ENCODE measurements at places on chromosomes 5 and 9.

DNA sequence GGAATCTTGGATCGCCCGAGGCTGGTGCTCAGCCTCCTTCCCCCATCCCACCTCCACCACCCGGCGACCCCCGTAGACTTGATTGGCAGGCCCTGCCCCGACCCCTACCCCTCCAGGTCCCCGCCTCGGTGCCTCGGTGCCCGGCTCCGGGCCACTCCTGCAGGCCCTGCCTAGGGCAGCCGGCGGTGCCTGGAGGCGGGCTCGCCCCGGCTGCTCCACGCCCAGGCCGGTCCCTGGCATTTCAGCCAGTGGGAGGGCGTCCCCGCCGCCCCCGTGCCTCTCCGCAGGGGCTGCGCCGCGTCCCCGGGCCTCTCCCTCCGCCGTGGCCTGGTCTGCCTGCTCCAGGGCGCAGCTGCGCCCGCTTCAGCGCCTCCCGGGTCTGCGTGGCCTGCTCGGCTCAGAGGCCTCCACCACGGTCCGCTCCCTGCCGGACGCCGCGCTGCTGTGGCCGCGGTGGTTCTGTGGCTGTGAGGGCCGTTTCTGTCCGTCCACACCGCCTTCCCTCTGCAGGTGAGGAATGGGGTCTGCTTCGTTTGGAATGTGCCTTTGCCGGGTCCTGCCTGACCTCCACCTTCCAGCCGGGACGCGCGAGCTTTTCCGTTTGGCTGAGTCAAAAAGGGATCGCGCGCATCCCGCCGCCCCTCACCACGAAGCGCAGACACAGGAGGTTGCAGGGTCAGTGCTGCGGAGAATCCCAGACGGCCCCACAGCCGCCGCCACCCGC is 48.3 kb upstream of the IRX4 start:
- DNase-seq: no peak

GRCh38 chr5:90344689-90345088 is 64.9 kb downstream of the CETN3 start:
- no peak for DNase-seq

DNA sequence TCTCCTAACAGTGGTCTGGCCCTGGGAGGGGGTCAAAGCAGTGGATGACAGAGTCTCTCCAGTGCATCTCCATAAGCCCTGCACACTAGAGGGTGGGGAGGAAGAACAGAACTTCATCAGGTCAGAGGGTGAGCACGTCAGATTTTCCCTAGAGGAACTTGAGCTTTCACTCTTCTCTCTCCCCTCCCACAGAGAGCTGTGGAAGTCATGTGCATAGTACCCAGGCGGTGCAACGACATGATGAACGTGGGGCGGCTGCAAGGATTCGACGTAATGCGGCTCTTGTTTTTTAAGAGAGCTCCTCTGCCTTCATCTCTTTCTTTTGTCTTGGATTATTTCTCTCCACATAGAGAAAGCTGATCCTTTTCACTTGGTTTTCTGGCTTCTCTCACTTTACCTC is 100.2 kb upstream of the OTULINL start:
- no peak for DNase-seq

DNA sequence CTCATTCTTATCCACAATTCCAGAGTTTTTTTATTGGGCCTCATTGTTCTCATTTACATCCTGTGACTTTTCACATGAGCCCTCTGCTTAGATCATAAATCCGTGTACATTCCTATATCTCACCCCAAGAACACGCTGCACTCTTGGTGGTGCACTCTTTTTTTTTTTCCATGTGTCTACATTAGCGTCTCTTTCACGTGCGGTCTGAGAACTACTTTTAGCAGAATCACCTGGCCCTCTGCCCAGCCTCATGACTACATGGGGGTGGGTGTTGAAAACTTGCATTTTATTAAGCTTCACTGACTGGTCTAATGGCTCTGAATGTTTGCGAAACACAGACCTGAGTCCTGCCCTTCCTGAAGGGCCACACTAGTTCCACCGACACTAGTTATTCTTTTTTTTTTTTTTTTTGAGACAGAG is 18.6 kb downstream of the C9orf57 start:
- DNase-seq: peak; percentile 33

- DNase-seq: no peak
Measured at GRCh38 chr5:167479779-167480178, 811.7 kb upstream of the WWC1 start.

DNA sequence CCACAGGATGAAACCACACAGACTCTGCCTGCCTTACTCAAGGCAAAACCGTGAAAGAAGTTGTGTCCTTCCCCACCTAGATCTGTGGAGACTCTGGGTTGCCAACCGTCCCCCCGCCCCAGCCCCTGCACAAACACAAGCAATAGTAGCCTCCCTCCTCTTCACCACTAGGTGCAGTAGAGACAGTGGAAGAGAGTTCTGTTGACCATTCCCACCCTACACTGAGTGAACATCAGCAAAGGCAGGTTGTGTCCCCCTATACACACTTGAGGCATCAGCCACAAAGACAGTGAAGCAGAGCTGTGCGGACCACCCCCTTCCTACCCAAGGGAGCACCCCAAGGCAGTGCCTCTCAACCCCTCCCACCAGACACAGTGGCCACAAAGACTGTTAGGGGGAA is 223.7 kb upstream of the NFIL3 start:
- DNase-seq: no peak

DNA sequence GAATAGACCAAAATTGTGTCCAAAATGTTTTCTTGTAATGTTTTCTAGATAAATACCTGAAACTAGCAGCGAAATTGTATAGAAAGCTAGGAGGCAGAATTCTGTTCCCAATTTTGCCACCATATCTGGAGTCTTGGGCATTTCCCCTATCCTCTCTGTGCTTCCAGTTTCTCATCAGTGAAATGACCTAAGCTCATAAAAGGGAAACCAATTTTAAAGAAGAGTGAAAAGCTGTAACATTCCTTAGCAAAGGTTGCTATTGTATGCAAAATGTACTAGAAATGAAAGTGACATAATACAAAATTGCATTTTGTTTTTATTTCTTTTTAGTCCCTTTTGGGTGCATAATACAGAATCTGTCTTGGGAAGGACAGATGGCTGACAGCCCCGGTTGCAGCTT is 36.8 kb upstream of the CAST start:
- no peak for DNase-seq

- no peak for DNase-seq
Measured at GRCh38 chr9:69745716-69746437, 13.9 kb downstream of the PTAR1 start.

DNA sequence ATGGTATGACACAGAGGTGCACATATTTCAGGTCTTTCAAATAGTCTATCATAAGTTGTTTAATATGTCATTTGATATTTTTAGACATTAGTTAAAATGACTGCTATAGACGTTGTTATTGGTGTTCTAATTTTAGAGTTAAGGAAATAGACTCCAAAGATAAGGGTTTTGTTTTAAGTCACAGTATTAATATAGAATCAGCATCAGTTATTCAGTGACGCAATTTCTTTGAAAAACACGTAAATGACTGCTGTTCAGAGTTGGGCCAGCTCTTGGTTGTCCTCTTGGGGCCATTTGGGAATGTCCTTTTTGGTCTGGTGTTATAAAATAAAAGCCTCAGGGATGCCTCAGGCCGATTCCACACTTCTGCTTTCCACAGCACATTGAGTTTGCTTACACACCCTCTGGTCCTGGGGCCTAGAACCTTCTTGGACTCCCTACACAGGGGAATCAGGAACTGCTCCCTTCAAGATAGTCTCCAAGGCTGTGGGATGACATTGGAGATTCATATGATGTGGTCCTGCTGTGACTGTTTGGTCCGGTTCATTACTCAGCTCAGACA is 14.3 kb downstream of the OTULIN start:
- DNase-seq: no peak

DNA sequence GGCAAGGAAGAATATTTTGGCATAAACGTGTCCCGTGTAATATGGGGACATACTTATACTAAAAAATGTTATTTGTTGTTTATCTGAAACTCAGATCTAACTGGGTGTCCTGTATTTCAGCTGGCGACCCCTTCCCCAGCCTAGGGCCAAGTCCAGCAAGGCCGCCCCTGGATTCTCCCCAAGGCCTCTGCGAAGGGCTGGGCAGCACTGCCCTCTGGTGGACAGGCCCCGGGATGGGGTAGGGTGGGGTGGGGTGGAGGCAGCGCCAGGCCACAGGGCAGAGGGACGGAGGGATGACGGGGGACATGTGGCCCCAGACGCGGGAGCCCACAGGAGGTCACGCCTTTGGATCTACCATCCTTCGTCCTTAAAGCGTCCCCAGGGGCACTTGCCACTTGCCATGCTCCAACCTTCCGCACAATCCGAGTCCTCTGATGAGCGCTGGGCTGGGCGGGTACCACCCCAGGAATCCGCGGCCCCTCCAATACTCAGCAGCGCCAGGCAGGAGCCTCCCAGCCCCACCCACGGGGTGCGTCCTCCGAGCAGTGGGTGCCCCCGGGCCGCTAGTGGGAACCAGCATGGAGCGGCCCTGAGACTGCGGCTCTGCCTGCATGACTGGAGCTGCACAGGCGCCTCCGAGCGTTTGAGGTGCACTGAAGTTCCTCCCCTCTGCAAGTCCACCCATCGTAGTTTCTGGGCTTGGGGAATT is 7.1 kb upstream of the AGPAT2 start:
- DNase-seq: no peak

- DNase-seq: peak; percentile 39
Measured at GRCh38 chr5:611731-612486, at the start of gene CEP72. Gene CEP72, plus strand, starts transcription at chr5:612340. Its CDS starts 22 bp downstream, at chr5:612362.

DNA sequence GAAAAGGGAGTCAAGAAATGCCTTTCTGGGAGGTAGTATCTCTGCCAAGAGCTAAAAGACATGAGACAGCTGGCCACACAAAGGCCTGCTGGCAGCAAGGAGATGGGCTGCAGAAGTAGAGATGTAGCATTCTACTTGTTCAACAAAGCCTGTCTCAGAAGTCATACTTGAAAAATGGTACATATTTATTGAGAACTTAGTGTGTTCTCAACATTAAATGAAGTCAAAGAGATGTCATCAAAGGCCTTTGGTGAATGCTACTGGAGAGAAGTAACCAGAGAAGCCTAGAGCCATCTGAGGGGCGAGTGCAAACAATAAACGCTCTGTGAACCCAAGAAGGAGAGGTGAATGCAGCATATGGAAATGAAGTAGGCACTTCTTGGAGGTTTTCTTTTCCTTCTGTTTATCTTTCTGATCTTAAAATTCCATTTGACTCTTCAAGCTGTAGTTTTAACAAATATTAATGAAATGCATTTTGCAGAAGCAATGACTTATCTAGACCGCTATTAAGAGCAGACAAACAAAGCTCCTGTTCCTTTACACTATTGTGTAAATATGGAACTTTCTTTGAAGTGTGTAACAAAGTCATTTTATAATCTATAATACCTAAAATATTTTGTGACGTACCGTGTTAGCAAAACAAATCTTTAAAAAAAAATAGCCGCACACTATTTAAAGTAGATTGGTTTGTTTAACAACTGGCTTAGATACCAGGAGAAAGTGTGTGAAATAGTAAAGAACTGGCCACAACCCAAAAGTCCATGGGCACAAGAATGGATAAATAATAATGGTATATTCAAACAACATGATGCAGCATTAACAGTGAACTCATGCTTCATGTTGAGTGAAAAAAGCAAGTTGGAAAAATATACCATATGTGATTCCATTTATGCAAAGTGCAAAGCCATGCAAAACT is 70.2 kb downstream of the ZNF608 start:
- DNase-seq: no peak

DNA sequence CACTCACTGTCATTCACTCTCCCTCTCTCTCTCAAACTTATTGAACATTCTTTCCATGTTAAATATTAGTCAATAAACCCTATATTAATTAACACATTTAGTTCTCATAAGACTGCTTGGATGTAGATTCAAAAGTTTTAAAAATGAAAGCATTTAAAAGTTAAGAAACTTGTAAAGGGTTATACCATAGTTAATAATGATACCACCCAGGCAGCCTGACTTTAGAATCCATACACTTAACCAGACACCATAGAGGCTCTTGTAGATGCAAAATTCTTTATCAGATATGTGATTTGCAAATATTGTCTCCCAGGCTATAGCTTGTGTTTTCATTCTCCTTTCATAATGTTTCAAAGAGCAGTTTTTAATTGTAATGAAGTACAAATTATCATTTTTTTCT is 335.8 kb upstream of the ACTBL2 start:
- DNase-seq: no peak

- DNase-seq: no peak
Measured at GRCh38 chr5:127562252-127562651, 44.8 kb downstream of the PRRC1 start.
